ENCODE measurements at places on chromosomes 6 and 20.

- no peak for DNase-seq
Observed at GRCh38 chr6:154403788-154404187, 47.2 kb upstream of the IPCEF1 start.

- DNase-seq, result no peak
Observed at GRCh38 chr6:116745176-116745575, 20.3 kb downstream of the FAM162B start.

DNA sequence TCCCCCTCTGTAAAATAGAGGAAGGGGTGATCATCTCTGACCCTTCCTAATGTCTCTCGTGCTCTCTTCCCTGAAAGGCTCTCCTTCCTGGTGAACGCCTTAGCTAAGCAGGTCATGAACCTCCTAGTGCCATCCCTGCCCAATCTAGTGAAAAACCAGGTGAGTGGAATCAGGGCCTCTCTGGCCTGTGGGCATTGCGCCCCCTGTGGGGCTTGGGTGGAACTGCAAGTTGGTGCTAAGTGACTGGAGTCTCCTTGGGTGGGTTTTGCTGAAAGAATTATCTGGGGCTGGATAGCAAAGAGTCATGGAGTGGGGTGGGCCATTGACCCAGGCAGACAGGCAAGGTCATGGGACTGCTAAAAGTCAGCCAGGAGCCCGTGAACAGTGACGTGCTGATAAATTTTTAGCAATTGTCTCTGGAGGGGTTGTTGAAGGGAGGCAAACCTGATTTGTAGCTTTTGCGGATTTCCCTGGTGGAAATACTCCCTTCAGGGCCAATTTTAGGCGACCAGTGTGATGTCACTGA is 8.9 kb downstream of the BPIFB1 start:
- DNase-seq, result peak; percentile 67

DNA sequence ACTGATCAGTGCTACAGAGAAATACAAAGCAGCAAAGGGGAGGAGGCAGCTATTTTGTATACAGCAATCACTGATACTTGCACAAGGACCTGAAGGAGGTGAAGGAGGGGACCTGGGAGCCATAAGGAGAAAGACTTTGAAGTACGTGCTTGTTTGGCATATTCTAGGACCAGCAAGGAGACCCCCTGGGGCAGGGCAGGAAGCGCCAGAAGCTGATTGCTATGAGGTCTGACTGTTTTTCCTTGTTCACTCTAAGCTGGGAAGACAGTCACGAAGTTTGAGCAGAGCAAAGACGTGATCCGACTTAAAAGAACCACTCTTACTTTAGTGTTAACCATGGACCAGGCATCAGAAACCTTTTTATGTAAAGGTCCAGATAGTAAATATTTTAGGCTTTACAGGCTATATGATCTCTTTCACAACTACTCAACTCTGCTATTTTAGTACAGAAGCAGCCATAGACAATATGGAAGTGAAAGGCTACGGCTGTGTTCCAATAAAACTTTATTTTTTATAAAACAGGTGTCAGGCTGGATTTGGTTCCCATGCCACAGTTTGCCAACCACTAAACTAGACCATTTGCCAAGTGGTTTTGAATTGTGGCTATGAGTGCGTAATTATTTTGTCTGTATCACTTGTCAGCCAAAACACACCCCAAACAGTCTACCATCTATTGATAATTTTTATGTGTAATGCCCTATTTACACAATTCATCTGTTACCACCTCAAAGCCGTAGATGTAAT is 217.9 kb downstream of the PRL start:
- no peak for DNase-seq

GRCh38 chr6:108732091-108732870 is 115.9 kb upstream of the ARMC2 start:
- no peak for DNase-seq

GRCh38 chr6:166237617-166238016 is 70.0 kb upstream of the TBXT start:
- no peak for DNase-seq

GRCh38 chr6:89475634-89476033 is 42.7 kb downstream of the ANKRD6 start:
- DNase-seq, result peak; percentile 67

- DNase-seq, result no peak
Observed at GRCh38 chr6:71310261-71310660, 21.6 kb downstream of the OGFRL1 start.

- DNase-seq, result no peak
Observed at GRCh38 chr6:87088076-87088475, 6.8 kb downstream of the CGA start.

Data from activated CD4-positive, alpha-beta T cell treated with anti-CD3 and anti-CD28 coated beads, Interleukin-2, amount 10 ng/mL, durations not matched to agents 7 days and 5 days (primary cell).